ENCODE measurements at places on chromosomes 4 and X. TPM values are rescaled to one million over a fixed set of nuclear protein-coding genes. Genes with fewer than 3 reads are reported as not detected.

DNA sequence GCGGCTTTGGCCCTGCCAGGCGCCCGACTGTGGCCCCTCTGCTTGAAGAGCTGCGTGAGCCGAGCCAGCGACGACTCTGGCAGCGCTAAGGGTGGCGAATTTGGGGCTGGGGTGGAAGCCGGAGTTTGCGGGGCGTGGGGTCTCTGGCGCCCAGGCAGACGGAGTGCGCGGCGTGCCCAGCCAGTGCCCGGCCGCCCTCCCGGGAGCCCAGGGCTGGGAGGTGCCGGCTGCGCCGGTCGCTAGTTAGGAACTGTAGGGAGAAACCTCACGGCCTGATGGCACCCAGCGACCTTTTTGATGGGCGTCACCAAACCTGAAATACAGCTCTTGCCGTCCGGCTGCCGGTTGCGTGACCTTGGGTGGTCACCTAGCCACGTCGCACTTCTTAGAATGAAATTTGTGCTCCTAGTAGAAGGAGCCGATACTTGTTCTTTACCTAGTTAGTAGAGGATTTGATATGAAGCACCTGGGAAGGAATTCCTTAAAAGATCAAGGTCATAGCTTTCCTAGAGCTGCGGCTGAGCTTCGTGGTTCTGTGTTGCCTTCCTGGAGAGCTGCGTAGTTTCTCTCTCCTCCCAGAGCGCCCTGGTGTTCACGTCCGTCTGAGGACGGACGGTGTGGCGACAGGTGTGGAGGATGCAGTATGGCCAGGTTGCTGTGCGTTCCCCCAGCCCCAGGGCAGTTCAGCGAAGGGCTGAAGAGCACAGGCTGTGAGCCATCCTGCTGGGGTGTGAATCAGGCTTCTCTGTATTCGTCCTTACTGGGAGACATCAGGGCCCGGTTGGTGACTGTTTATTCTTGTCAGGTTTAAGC, 680 bp downstream of the MAEA start:
- DNase-seq = no peak

GRCh38 chrX:154873329-154873728, 12.8 kb upstream of the F8A1 start:
- no peak for DNase-seq

DNA sequence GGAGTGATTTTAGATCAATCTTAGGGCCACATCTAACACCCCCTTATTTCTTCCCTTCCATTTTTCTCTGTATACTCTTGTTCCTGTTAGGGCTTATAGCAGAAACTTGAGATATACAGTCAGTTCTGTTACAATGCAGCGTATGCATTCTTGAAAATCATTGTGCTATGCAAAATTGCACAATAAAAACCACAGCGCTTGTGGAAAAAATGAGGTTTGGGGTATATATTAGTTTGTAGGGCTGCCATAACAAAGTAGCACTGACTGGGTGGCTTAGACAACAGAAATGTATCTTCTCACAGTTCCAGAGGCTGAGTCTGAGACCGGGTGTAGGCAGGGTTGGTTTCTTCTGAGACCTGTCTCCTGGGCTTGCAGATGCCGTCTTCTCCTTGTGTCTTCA, 59.0 kb downstream of the WWC2 start:
- DNase-seq = no peak

DNA sequence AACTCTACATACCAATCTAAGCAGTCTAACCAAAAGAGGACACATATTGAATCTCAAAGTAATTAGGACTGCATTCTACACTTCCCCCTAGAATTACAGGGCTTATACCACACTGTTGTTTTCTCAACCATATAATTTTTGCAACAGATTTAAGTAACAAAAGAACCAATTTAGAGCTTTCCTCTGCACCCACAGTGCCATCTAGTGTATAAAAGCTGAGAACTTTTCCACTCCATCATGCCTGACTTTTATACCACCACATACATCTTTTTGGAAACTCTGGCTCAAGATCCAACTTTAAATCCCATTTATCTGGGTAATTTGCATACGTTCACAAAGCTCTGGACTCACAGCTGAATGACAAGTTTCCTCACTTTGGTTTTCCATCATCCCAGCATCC, 99.5 kb downstream of the EFHC2 start:
- no peak for DNase-seq

GRCh38 chr4:87783781-87784180, 15.6 kb upstream of the IBSP start:
- no peak for DNase-seq

GRCh38 chr4:83285055-83285407, 433 bp upstream of the COQ2 start:
- no peak for DNase-seq

GRCh38 chrX:53695946-53696549, 9.5 kb upstream of the HUWE1 start:
- DNase-seq = no peak

DNA sequence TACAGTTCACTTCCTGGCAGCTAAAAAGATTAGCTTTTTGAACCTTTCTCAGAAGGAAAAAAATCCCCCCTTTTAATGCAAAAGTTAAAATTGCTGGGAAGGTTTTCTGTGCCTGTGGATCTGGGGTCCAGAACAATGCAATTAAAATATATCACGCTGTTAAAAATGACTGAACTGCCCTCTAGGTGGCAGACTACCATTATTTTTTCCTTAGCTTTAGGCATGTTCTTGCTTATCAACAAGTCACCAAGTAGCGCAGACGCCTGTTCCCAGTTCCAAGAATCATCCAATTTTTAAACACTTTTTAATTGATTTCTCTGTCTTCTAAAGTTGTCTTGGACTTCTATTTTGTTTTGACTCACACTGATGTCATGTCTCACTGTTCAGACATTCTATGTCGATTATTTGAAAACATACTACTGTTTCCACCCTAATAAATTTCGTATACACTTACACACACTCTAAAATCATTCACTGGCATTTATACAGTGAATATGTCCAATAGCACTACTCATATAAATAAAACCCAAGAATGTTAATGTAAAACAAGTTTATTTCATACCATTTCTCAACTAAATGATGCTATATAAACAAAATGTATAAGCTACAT, 661.6 kb downstream of the RAPGEF2 start:
- DNase-seq = no peak

- DNase-seq = no peak
Observed at GRCh38 chr4:1767061-1767769, 25.9 kb upstream of the FGFR3 start.

Gene IDUA
- total RNA-seq = 23.1 TPM

Gene SPATA18
- total RNA-seq = 11.5 TPM

Gene SCOC
- 42.9 TPM for total RNA-seq

Gene ZDHHC15
- total RNA-seq = 0.45 TPM

Gene GLRA2
- total RNA-seq = not detected

Gene EFHC2
- 7.6 TPM for total RNA-seq

Gene EVC
- 23.0 TPM for total RNA-seq

Gene PDZD11
- total RNA-seq = 37.8 TPM

Gene AKAP17A
- 31.4 TPM for total RNA-seq

Gene DUSP21
- not detected for total RNA-seq

All from suprapubic skin (tissue), 4 donors.